ENCODE measurements at places on chromosomes 1 and 21.

DNA sequence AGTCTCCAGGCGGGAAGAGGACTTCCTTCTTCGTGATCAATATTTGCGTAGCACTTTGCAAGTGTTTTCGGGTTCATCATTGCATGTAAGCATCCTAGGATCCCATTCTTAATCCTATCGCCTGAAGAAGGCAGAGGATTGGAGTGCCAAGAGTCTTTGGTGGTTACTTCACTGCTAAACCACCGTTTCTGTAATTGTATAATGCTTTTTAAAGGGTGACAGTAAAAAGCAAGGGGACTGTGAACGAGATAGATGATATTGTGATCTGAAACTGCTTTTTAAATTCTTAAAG is 345 bp upstream of the ALDH9A1 start:
- no peak for DNase-seq

DNA sequence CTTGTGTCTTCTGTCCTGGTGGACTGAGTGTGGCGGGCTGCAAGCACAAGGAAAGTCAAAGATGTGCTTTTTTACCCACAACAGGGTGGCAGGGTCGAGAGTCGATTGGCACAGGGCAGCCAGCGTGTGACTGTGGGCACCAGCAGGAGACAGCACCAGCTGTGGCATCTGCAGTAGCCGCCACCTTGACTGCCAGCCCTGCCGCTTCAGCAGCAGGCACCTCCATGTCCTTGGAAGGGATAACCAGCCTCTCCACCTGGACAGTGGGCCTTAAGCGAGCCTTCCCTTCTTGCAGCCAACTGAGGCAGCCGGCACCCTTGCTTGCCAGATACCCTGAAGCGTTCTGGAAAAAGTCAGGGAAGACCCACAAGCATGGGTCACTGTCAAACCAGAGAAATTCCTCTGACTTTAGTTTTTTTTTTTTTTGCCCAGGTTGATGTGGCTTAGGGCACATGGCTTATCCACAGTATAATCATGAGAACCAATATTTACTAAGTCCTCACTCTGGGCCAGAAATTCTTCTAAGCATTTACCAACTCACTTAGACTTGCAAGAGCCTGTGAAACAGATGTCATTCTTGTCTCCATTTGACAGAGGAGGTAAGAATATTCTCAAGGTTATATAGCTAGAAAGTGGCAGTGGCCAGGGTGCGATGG is 30.1 kb upstream of the PTGFRN start:
- no peak for DNase-seq

- DNase-seq = no peak
Measured at GRCh38 chr1:71448444-71448843, 367.6 kb upstream of the ZRANB2 start.

DNA sequence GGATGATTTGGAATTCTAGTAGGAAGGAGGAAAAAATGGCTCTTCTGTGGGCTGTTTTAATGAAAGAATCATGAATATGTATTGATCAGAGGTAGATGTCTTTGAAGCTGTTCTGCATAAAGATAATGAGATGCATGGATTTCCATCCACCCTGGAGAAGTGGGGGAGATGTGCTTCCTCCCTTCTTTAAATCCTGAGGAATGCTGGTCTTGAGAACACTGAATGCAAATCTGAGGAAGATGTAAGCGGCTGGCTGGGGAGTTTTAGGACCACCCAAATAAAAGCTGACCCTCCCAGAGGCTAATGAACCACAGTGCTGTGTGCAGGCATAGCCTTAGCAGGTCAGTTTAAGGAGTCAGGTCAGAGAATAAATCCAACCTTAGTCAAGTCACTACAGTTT is 37.3 kb downstream of the ZMYND12 start:
- no peak for DNase-seq

- no peak for DNase-seq
Measured at GRCh38 chr1:21156019-21156418, 20.7 kb downstream of the EIF4G3 start.

- no peak for DNase-seq
Measured at GRCh38 chr1:3168678-3169077, 99.7 kb downstream of the PRDM16 start.

- peak; percentile 19 for DNase-seq
Measured at GRCh38 chr1:211939876-211940468, 95.4 kb downstream of the INTS7 start.

- DNase-seq = peak; percentile 62
Measured at GRCh38 chr1:180930687-180931086, 18.0 kb downstream of the KIAA1614 start.

GRCh38 chr1:47179988-47180563 is 9.8 kb downstream of the PDZK1IP1 start:
- no peak for DNase-seq

GRCh38 chr1:36876990-36877389 is 157.3 kb downstream of the GRIK3 start:
- DNase-seq = no peak

DNA sequence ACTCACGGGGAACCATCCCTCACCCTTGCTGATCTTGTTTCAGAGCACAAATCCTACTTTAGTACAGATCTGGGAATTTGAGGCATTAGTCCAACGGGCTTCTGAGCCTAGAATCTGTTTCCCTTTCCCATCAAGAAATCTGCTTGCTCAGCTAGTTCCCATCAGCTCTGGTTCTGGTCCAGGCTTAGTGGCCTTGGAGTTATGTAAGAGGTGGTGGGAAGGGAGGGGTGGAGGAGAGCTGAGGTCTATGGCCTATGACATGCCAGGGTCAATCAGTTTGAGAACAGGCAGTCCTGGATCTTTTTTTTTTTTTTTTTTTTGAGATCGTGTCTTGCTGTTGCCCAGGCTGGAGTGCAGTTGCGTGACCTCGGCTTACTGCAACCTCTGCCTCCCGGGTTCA is 4.1 kb downstream of the GSTM1 start:
- no peak for DNase-seq

DNA sequence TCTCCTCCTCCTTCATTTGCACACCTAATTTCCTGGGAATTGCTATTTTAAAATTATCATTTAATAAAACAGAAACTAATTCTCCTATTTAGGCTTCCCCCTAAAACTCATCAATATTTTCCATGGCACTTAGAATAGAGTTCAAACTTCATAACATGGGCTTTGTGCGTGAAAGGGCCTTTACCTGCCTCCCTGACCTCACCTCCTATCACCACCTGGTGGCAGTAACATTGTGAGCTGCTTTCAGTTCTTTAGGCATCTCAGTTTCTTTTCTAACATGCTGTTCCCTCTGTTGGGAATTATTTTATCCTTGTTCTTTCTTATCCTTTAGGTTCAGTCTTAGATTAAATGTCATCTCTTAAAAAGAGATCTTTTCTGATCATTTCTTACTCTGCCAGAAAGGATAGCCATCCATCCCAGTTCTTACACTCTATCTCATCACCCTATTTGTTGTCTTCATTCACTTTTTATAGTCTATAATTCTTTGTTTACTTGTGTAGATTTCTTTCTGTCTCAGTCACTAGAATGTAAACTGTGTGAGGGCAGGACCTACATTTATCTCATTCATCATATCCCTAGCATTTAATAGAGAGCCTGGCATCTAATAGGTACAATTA is 133.8 kb upstream of the KIAA1614 start:
- no peak for DNase-seq

DNA sequence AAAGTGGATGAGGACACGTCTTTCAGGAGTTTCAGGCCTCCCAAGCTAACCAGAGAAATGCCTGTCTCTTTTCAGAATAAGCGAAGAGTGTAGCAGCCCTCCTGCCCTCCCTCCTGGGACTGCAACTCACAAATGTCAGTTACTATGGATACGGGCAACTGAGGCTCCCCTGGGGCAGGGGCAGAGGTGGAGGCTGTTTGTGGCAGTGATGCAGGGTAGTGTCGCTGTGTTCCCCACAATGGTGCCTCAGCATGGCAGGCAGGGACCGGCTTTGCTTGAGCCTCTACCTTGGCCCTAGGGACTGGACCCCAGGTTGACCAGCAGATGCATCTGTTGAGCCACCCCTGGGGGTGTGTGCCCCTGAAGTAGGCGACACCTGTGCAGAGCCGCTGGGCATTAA is 10.2 kb downstream of the NFASC start:
- DNase-seq = no peak

- no peak for DNase-seq
Measured at GRCh38 chr1:90724361-90724760, 7.3 kb upstream of the BARHL2 start.

GRCh38 chr1:110098222-110099026 is 13.8 kb upstream of the UBL4B start:
- DNase-seq = no peak

GRCh38 chr1:17108360-17108759 is 10.9 kb downstream of the PADI2 start:
- no peak for DNase-seq

GRCh38 chr1:26360807-26361604 is 7.1 kb upstream of the CRYBG2 start:
- no peak for DNase-seq

GRCh38 chr1:170680428-170680827 is 16.5 kb downstream of the PRRX1 start:
- DNase-seq = no peak

DNA sequence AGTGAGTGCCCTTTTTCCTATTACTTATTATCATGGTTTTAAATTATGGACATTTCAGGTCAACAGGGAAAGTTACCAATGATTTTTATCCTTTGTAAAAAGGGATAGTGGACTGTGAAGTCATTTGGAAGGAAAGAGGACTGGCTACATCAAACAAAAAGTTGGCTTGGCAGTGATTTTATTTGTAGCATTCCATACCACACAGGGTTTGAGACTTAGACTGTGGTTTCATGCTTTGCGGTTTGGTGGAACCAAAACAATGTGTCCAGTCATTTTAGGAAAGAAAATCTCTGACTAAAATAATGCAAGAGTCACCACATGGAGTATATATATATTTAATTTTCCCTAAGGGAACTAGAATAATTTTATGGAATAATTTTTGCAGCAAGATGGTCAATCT is 239.5 kb downstream of the HMCN1 start:
- no peak for DNase-seq

DNA sequence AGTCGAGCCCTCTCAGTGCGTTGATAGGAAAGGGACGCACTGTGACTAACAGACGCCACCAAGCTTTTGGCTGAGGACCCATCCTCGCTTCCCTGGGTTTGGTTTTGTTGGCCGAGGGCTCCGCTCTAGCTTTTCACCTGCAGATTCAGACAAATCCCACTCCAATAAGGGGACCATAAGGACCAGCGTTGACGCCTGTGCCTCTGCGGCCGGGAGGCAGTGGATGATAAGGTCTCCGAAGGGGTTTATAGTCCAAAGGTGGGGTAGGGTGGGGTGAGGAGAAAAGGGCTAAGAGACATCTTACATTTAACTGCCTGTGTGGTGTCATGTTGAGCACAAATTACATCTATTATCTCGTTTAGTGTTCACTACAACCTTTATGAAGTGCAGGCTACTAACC is 760 bp downstream of the PEX14 start:
- DNase-seq = no peak

DNA sequence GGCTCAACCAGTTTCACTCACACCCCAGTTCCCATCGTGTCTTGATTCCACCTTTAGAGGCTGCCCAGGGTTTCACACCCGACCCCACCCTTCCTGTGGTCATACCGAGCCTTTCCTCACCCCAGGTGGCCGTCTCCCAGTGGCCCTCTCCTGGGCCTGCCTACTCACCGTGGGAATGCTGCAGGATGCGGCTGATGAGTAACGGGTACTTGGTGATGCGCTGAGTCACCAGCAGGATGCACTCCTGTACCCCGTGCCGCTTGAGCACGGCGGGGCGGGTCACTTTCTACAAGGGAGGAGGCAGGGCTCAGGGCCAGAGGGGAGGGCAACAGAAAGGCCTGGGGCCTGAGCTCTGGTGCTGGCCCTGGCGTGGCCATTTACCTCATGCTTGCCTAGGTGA is 16.4 kb downstream of the ARHGEF2 start:
- DNase-seq = no peak

GRCh38 chr1:241240069-241240468 is 116.9 kb downstream of the RGS7 start:
- DNase-seq = no peak

- DNase-seq = no peak
Measured at GRCh38 chr1:4530166-4530785, 124.1 kb upstream of the AJAP1 start.

DNA sequence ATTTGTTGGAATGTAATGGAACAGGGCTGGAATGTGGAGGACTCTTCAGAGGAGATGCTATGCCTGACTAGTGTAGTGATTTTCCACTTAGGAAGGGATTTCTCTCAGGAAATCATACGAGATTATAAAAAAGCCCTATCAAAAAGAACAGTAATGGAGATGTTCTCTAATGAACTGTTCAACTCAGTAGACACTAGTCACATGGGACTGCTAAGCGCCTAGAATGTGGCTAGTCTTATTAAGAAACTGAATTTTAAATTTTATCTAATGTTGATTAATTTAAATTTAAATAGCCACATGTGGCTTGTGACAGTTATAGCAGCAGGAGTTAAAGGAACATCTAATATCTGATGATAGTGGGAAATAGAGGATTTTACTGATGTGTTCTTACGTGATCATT is 94.0 kb downstream of the SLC35F3 start:
- DNase-seq = no peak

DNA sequence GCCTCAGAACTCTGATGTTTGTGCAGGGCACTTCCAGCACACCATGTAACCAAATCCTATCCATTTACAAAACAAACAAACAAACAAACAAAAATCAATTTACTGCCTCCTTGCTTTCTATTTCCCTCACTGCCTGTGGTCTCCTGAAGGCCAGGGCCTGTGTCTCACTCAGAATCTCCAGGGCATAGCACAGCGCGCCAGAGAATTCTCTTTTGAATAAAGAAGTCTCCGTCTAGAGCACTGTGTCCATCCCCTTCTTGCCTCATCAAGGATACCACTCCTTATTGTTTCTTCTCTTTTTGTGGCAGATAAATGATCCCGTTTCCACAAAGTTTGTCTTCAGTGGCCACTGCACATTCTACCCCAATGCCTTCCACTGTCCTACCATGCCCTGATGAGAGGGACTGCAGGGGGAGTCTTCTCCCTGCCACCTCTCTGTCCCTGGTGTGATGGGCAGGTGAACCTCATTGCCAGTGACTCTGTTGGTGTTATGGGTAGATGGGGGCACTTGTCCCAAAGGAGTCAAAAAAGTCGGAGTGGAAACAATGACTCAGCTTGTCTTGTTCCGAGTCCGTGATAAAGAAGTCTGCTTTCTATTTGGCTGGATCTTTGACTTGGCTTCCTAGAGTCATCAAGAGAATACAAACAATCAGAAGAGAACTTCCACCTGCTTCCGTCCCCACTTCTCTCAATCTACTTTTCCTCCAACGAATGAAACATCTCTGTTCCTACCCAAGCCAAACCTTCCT is 30.0 kb downstream of the XCL2 start:
- DNase-seq = no peak
